ENCODE measurements at places on chromosomes 12 and 14.

GRCh38 chr14:101187816-101188570 is 284.5 kb upstream of the RTL1 start:
- DNase-seq, result peak; percentile 37

DNA sequence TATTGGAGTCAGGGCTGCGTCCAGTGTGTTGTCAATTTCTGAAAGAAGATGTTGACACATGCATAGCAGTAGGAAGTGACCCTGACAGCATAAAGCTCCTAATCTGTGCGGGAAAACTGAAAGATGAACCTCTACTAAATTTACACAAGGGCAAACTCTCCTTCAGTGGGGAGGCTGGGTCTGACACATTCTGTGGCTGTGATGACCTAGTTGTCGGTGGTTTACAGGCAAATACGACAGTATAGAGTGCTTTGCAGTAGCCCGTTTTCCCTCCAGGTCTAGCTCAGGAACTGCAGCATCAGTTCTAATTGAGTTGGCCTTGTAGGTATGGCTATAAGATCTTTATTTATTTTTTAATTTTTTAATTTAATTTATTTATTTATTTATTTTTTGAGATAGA is 14.8 kb upstream of the GABARAPL1 start:
- DNase-seq, result no peak

- no peak for DNase-seq
These were observed 102.0 kb downstream of the SLC38A4 start for GRCh38 chr12:46723629-46724419.

DNA sequence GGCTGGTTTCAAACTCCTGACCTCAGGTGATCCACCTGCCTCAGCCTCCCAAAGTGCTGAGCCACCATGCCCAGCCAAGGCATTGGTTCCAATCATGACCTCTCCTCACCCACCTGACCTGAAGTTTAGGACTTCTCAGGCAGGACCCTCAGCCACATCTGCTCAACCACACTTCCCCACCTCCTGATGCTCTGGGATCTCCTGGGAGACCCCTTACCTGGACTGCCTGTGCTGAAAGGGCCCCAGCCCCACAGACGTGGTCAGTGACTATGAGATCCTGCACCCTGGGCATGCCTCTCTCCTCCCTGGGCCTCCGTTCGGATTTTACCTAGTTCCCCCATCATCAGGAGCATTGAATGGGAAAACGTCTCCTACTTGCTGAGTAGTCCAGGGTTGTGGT is 18.0 kb downstream of the GSC start:
- no peak for DNase-seq

GRCh38 chr12:81518638-81519037 is 240.5 kb downstream of the PPFIA2 start:
- no peak for DNase-seq

- no peak for DNase-seq
These were observed 117.1 kb upstream of the FRMD6 start for GRCh38 chr14:51534610-51535011.

DNA sequence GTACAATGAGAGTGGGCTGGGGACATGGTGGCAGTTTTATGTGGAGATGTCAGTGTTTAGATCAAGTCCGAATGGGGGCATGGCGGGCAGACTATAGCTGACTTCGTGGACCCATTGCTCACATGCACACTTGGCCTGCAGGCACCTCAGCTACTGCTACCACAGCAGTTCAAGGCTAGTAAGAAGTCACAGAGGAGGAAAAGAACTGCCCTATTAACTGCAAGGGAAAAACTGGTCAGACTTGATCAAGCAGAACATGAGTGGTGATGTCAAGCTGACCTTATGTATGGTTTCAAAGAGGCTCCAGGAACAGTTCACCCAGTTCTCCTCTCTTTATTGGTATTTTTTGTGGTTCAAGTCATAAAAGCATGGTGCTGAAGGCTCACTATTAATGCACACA is 30.2 kb upstream of the FRS2 start:
- no peak for DNase-seq

GRCh38 chr12:53626702-53627169 is 554 bp upstream of the ATF7 start:
- DNase-seq, result no peak

- no peak for DNase-seq
These were observed 83.6 kb upstream of the PMCH start for GRCh38 chr12:102281231-102281630.

DNA sequence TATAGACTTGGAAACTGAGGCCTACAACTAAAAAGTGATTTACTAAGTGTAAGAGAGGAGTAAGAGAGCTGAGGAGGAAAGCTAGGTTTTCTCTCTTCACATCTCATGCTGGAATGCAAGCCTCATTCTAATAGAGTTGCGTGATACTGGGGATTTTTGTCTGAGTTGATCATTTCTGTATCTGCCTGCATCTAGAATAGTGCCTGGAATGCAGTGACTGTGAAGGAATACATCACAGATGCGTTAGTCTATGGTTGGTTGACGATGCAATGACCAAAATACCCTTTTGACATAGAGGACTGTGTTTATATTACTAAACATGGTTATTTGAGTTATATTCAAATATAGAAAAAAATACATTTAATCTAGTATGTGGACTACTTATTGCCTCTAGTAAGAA is 9.2 kb upstream of the TMEM117 start:
- no peak for DNase-seq
